Motor neuron (in vitro differentiated cells): ENCODE measurements at places on chromosomes 16 and 17.

DNA sequence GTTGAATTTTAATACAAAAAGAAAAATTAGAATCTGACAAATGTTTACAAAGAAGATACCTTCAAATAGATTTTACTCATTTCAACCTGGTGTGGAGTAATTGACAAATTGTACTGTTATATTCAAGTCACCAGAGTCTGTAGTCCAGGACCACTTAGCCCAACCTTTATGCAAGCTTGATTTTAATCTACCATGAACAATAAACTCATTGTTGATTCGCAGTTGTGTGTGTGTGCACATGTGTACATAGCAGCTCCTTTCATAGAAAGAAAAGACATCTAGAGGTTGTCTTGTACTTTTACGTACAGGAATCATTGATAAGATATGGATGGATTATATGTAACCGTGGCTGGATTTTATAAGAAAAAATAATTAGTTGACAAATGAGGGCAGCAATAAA lies 20.7 kb upstream of the LRRC37A start:
- no peak for ATAC-seq

DNA sequence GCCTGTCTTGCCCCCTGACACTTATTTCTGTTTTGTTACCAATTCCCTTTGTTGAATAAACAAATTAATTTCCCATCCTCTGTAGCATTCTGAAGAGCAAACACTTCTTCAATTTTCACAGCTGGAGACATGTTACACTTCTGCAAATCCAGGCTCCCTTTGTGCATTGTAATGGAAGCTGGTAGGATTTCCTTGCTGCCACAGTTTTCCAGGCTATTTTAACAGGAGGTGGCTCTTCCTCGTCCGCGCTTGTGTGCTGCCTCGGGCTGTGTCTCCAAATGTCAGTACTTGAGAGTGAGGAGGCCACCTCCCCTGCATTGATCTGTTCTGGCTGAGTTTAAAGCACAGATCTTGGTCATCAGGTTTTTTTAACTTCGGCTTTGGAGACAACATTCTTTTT lies 40.0 kb downstream of the SOST start:
- no peak for ATAC-seq

DNA sequence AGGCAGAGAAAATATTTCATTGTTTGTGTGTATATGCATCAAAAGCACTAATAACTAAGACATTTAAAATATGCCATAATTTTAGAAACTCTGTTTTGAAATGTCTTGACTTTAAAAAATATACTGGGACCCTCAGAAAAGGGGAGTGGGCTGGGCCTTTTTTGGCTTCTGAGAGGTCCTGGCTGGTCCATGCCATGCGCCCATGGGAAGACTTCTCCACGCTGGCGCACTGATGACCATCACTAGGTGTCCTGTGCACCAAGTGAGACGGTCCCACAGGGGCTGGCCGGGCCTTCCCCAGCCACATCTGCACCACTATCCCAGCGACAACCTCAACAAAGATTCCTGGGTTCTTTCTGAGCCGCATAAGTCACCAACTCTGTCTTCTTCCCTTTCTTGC lies 27.0 kb upstream of the WFIKKN2 start:
- ATAC-seq = no peak

- peak; percentile 18 for ATAC-seq
These were observed 1.2 kb downstream of the RASD1 start for GRCh38 chr17:17494870-17495535.
